ENCODE measurements at places on chromosomes 2 and 18.
A peak's percentile ranks its signal among the peaks of the same experiment; 100 is the strongest.

- peak; percentile 38 for DNase-seq
Observed at GRCh38 chr18:76801567-76802505, 20.5 kb upstream of the ZNF236 start.

GRCh38 chr18:58051765-58052460 is 7.9 kb downstream of the NEDD4L start:
- DNase-seq, result no peak

GRCh38 chr2:230676546-230676945 is 36.1 kb upstream of the CAB39 start:
- no peak for DNase-seq

DNA sequence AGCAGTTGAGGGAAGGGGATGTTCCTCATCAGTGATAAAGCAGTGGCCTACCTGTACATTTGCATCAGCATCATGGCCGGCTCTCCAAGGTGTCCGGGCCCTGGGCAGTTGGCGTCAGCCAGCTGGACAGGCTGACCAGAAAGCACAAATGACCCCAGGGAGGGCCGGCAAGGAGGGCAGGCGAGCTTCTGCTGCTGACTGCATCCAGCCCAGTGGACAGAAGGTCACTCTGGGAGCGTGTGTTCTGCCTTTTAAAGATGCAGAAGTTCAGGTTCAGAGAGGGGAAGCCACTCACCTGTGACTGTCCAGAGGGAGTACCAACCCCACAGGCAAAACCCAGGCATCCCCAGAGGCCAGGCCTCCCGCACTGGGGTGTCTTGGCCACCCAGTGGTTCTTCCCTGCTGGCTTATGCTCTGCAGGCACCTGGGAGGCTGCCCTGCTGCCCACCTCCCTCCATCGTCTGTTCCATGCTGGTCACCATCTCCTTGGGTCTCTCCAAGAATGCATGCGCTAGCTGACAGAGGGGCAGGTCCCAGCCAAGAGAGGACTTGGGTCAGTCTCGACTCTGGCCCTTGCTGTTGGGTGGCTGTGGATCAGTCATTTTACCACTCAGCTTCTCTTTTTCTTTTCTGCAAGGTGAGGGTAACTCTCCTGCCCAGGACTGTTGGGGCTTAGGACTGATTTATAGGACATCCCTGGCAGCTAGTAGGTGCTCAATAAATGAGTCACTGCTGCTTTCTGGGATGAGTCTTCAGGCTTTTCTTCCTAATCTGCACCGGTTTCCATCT is 89.9 kb downstream of the INHBB start:
- no peak for DNase-seq

DNA sequence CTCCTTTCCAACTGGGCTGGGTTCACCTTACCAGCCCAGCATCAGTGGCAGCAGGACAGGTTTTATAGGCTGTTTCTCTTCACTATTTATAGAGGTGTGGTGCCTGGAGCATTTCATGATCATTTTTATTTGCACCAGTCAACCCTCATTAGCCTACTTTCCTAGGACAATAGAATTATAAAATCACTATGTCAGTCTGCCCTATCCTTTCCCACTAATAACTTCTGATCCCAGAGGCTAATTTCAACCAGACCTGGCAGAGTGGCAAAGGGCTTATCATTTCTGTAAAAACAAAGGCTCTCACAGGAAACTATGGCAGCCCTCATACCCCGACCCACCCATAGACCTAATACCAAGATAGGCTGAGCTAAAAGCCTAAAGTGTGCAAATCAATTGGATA is 243.5 kb upstream of the TMEFF2 start:
- DNase-seq, result no peak
